ENCODE measurements at places on chromosomes 7 and 10.

DNA sequence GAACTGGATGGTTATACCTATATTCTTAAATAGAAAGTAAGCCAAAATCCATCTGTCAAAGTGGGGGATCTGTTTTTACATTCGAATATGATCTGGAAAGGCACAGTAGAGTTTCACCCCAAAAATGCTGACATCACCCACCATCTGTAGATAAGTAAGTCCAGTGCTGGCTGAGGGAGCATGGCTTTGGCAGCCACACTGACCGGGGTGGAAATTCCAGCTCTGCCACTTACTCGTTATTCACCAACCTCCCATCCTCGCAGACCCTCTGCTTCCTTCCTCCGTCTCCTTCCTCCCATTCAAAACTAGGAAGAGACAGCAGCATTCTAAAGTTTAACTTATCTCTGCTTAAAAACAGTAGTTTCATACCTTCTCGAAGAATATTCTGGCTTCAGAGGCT is 84.9 kb upstream of the GATA3 start:
- DNase-seq, result peak; percentile 33

DNA sequence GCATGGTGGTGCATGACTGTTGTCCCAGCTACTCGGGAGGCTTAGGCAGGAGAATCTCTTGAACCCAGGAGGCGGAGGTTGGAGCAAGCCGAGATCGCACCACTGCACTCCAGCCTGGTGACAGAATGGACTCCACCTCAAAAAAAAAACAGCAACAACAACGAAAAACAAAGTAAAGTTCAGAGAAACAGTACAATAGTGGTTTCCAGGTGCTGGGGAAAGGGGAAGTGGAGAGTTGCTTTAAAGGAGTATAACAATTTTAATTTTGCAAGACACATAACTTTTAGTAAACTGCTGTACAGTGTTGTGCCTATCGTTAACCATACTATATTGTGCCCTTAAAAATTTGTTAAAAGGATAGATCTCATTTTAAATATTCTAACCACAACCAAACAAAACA is 662.7 kb upstream of the POT1 start:
- DNase-seq, result no peak

- DNase-seq, result peak; percentile 21
Measured at GRCh38 chr7:12256090-12256489, 45.0 kb downstream of the TMEM106B start.

DNA sequence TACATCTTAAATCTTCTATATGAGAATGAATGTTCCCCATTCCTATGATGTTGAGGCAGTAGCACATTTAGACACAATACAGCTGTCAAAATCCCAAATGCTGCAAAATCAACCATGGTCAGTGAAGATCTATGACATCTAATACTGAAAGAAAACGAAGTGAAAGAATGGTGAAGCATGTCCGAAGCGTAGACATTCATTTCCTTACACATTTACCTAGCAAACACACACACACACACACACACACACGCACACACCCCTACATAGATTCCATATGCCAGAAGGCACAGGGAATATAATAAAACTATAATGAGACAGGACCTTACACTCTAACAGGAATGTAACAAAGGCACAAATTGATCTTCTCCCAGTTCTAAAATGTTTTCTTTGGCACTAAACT is 32.5 kb downstream of the CCDC6 start:
- DNase-seq, result no peak

GRCh38 chr7:14507617-14508016 is 394.9 kb downstream of the DGKB start:
- no peak for DNase-seq

DNA sequence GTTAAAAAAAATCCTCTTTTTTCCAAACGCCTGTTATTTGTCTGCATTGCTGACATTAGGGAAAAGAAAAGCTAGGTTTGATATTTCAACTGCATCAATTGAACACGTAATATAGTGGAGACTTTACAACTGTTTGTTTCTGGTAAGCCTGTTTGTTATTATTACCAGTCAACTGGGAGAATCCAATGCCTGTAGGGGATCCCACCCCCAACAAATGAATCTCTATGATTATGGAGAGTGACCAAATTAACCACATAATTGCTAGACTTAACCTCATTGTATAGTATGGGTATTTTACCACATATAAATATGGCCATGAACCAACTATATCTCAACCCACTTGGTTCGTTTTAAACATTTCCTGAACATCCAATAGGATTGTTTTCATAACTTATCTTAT is 216.1 kb downstream of the TWIST1 start:
- DNase-seq, result no peak

DNA sequence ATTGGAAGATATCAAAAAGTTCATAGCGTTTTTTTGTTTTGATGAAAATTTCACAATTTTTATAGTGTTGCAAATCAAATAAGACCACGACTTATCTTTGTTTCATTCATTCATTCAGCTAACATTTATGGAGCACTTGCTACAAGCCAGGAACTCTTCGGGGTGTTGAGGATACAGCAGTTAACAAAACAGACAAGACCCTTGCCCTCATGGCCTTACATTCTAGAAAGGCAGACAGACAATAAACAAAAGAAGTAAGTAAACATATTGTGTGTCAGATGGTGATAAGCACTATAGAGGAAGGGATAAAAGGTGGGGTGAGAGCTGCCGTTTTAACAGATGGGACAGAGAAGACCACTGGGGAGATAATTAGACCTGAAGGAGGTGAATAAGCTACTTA is 41.6 kb upstream of the GSAP start:
- DNase-seq, result no peak

DNA sequence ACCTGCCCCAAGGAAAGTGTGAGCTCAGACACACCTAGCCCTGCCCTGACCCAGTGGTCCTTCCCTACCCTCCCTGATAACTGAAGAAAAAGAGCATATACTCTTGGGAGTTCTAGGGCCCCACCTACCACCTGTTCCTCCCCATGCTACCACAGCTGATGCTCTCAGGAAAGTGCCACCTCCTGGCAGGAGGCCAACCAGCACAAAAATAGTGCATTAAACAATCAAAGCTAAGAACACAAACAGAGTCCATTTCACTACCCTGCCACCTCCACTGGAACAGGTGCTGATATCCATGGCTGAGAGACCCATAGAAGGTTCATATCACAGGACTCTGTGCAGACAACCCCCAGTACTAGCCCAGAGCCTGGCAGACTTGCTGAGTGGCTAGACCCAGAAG is 288.6 kb upstream of the PHF14 start:
- DNase-seq, result no peak

GRCh38 chr7:114663502-114663901 is 248.9 kb downstream of the FOXP2 start:
- DNase-seq, result peak; percentile 6

DNA sequence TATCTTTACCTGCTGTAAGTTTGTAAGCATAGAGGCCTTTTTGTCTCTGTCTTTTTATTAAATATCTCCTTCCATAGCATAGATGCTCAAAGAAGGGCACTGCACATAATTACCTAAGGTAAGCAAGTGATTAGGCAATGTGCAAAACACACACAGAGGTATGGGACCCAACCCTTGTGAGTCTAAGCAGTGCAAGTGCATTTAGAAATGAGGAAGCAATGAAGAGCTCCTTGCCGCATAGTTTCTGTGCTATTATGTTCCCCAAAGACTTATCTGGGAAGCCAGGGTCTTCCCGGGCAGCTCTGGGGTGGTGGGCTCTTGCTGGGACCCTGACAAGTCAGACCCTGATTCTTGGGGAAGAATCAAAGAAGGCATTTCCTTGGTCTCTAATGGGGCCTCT is 13.5 kb upstream of the MGAM2 start:
- DNase-seq, result no peak

DNA sequence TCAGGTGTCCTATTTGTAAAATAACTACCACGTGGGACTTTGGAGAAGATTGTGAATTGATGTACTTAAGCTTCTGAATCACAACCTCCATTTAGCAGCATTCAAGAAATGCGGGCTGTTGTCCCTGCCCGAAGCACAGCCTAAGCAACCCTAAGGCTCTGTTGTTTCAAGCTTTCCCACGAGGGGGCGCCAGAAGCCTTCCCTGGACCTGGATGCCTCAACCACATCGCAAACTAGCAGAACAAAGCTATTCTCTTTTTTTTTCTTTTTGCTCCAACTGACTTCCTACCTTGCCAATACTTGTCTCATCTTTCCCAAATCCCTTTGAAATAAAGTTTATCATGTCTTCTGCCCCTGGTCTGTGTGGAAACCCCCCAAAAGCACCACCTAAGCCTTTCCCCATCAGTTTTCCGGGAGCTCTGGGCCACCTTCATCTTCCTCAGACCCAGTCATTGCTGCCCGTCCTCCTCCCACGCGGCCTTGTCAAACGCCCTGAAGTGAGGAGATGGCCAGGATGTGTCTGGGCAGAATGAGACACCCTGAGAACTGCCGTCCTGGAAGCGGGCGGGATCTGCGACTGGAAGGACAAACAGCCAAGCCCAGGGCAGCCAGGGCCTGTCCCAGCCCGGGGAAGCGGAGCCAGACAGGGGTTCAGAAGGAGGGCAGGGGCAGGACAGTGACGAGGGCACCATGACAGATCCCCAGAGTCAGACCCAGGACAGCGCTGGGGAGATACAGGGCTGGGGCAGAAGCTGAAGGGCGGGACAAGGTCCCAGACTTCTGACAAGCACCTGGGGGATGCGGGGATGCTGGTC is 112.7 kb downstream of the SLIT1 start:
- peak; percentile 70 for DNase-seq

DNA sequence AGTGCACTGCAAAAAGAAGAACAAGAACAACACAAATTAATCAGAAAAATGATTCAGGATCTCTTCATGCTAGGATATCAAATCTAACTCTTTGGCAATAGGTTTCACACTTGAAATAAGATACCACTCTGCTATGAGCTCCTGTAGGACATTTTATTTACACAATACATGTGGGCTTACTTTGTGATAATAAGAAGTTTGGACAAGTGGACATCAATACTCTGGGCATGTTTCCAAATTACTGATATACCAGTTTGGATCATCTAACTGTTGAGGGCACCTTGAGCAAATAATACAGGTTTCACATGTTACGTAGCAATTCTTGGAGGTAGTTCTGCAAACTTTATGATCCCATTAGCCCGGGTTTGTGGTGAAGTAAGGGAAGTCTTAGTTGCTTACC is 59.8 kb downstream of the CPVL start:
- DNase-seq, result no peak

DNA sequence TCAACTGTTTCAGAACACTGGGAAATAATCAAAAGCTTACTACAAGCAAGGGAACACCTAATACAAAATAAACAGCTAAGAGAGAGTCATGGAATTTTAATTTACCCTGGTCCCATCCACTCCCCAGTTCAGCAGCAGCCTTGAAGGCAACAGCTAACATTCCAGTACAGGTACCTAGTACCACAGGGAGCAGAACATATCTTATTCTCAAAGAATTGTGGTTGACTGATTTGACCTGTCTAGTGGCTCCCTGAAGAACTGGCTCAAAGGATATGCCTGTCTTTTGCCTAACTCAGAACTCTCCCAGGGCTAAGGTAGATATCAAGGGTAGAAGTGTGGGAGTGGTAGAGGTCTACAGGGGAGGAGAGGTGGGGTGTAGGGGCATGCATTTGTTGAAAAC is 32.3 kb downstream of the SMURF1 start:
- DNase-seq, result no peak

- no peak for DNase-seq
Measured at GRCh38 chr7:157927313-157927925, 590.6 kb downstream of the DNAJB6 start.

DNA sequence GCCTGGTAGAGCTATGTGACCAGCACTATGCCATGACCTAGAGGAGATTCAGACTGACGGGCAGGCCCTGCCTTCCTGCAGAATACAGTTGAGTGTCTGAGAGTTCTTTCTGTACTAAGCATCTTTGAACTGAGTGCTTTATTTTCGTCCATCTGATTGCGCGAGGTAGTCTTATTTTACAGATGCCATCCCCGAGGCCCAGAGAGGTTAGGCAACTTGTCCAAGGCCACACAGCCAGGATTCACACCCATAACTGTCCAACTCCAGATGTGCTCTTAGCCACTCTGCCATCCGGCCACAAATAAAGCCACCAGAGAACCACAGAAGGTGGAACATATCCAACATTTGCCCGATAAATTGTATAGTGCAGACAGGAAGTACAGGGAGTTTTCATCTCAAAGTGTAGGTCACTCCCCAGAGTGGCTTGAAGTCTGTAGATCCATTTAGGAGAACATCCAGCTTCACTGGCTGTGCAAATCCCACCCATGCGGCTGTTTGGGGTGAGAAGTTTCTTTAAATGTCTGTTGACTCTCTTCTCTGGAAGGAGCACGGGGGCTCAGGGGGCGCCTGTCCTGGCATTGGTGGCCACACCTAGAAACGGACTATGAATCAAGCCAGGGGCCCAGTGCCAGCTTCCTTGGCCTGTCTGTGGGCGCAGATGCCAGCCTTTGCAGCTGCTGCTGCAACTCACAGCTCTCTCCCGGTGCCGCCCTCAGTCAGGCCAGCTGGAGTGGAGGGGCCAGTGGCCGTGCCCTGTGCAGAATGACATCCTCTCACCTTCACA is 11.1 kb downstream of the CHST3 start:
- no peak for DNase-seq

Data from kidney capillary endothelial cell (primary cell).